ENCODE measurements at places on chromosomes 6 and 20.

DNA sequence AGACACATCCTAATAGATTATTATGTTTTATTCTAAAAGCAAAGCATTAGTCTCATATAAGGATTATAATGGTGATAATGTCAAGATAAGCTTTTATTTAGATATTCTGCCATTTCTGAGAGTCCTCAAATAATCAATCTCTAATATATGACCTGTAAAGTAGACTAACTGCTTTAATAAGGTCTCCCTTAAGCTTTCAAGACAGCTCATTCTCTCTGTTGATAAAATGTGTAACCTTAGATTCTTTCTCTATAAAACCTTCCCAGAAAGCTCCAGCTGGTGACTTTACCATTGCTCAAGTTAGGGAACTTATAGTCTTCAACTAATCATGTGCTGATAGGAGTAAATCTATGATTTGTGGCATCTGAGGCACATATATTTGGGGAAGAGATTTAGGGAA, 457.8 kb downstream of the MEI4 start:
- no peak for DNase-seq

GRCh38 chr20:51022803-51023616, at the start of gene KCNG1:
TSS of gene KCNG1 (minus strand) at chr20:51023107. CDS start at chr20:51010338, 12,769 bp downstream.
- peak; percentile 78 for DNase-seq

DNA sequence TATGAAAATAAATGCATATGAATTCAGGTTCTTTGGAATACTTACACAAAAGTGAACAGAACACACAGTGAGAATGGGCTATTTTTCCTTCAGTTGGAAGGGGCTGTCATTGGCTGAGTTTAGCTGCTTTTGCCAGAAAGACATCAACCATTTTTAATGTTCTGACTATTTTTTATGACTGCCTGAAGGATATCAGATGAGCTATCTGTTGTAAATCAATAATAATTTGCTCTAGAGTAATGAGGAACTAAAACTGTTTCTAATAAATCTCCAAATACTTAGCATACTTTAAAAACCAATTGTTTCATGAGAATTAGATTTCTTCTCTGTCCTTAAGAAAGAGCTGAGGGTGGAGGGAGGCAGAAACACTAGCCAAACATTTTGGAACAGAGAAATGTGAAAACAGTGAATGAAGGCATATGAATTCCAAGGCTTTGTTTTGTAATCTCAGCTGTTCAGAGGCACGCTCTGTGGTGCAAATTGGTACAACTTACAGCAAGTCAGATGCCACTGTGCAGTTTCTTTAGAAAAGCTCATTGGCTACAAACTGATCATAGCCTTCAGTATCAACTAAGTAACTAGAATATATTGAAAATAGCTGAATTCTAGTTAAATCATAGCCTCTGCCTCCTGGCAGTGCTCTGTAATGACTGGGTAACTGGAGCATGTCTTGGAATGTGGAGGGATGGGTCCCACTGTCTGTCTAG, 228.9 kb upstream of the JAG1 start:
- no peak for DNase-seq

GRCh38 chr6:5764401-5764955, 242.2 kb downstream of the NRN1 start:
- DNase-seq: no peak

DNA sequence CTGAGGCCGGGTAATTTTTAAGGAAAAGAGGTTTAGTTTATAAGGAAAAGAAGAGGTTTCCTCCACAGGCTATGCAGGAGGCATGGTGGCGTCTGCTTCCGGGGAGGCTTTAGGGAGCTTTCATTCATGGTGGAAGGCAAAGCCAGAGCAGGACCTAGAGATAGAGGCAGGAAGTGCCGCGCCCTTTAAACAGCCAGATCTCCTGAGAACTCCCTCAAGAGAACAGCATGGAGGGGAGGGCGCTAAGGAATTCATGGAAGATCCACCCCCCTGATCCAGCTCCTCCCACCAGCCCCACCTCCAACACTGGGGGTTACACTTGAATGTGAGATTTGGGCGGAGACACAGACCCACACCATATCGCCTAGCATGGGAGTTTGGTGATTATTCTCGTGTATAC, 13.9 kb upstream of the DACT2 start:
- no peak for DNase-seq

DNA sequence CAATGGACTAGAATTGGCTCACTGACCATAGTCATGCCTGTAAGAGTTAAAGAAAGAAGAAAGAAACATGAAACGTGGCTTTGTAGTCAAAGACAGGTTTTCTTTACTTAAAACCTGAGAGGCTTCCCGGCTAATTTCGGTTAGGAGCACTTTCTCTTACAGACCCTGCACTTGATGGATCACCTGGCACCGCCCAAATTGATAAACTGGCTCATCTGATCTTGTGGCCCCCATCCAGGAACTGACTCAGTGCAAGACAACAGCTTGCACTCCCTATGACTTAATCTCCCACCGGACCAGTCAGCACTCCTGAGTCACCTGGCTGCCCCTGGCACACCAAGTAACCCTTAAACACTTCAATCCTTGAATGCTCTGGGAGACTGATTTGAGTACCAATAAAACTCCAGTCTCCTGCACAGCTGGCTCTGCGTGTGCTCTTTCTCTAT, 12.3 kb downstream of the TMEM14B start:
- DNase-seq: no peak

- DNase-seq: no peak
These were observed 215.8 kb upstream of the CITED2 start for GRCh38 chr6:139590206-139590605.

GRCh38 chr20:62445553-62446340, 18.4 kb upstream of the RBBP8NL start:
- DNase-seq: no peak

DNA sequence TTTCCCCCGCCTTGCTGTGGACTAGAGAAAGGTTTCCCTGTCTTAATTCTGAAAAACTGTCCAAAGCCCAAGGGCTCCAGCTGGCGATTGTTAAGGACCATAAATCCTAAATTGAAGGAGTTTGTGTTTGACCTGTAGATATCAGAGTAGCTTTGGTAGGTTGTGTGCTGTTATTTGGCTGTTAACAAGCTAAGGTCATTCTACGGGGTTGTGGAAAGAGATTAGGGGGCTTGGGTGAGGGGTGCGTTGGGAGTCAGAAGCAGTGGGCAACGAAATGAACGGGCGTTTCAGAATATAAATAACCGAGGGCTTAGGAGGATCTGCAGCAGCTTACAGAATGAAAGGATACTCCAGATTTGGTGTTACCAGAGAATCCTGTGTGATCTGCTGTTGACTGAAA, 32.6 kb upstream of the BTN3A2 start:
- DNase-seq: no peak

DNA sequence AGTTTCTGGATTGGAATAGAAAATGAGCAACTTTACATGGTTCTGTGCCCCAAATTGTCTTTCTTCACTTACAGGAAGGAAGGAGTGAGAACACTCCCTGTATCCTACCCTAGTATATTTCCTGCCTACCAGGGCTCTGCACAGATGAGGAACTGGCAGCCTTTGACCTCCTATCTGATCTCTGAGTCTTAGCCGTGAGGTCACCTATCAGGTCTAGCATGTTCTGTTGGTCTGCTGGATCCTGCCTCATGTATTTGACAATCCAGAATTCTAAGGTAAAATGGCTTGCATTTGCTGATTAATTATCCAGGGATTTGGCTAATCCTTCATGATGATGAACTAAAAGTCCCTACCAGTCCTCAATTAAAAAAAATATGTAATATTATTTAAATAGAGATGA, 35.0 kb upstream of the TRAM2 start:
- no peak for DNase-seq

- DNase-seq: no peak
These were observed 116.6 kb downstream of the PTPRK start for GRCh38 chr6:128403618-128404444.

- no peak for DNase-seq
These were observed 6.3 kb downstream of the EBF4 start for GRCh38 chr20:2698912-2699311.

DNA sequence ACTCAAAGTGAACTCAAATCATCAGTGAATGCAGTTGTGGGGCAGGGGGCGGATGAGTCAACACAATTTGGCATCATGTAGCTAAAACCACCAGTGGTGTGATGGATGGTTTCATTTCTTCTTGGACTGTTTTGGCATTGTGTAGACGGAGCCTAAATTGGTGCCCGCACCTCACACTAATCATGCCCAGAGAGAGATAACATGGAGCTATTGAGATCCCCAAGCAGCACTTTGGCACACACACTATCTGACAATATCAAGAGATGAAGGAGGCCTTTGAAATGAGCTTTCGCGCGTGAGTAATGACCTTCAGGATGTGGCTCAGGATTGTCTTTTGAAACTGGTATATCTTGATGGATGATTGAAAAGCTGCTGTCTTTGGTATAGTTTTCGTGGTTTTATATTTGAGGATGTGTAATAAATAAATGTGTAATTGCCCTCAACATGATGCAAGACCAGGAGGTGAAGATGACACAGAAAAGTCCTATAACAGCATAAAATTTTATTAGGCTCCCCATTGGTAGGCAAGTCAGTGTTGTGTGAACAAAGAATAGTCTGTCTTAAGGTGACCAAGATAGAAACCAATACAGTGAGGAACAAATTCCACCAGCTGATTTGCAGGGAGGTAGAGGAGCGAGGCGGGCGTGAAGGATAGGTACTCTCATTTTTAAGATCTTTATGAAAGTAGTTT, 174.2 kb downstream of the TSHZ2 start:
- peak; percentile 74 for DNase-seq

- no peak for DNase-seq
These were observed 3.4 kb upstream of the PTK6 start for GRCh38 chr20:63540417-63541186.

DNA sequence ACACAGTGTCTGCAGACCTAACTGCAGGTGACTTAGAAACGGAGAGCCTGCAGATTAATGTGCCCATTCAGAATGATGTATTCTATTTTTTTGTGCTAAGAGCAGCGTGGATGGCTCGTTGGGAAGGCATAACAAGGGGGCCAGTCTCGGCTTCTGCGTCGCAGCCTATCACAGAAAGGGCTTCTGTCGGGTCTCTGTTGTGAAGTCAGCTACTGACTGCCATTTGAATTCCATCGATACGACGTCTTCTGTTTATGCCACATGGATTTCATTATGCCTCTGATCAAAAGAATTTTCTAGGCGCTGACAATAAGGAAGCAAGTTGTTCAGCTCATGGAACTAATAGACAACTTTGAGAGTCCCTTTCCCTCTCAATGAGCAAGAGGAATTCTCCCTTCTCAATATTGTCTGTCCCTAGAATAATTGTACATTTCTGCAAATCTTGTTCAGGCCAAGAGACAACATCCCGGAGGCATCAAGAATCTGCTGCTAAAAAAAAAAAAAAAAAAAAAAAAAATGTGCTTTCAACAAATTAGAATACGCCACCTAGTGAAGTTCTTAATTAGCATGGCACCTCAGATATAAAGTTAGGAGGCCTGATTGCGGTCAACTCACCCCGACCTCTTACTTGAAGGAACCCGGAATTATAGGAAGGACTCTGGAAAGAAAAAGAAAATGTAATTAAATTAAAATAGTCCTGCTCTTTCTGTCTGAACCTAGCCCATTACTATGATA, 223.9 kb downstream of the TSHZ2 start:
- DNase-seq: no peak

DNA sequence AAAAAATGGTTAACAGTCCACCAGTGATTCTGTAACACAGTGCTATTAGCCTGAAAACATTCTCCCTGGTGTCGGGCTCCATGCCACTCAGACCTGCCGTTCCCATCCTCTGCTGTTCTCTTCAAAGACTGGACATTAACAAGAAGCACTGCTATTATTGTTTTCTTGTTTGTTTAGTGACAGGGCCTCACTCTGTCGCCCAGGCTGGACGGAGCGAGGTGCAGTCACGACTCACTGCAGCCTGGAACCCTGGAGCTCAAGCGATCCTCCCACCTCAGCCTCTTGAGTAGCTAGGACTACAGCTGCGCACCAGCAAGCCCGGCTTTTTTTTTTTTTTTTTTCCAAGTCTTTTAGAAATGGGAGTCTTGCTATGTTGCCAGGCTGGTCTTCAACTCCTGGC, 9.6 kb downstream of the RMND1 start:
- no peak for DNase-seq

GRCh38 chr20:46539113-46539512, 11.3 kb downstream of the OCSTAMP start:
- DNase-seq: no peak

DNA sequence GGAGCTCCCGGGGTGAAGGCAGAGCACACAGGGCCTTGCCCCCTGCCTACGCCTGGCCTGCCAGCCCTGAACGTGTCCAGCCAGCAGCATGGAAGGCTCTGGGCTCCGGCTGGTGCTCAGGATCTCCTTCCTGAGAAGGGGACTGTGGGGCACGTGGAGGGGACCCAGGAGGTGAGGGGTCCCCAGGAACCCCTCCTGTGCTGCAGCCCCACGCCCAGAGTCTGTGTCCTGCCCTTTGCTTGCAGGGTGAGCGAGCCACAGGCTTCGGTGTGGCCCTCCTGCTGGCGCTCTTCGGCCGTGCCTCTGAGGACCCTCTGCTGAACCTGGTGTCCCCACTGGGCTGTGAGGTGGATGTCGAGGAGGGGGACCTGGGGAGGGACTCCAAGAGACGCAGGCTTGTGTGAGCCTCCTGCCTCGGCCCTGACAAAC, 22.3 kb downstream of the NPEPL1 start:
- DNase-seq: no peak

GRCh38 chr6:41181566-41181965, 18.6 kb upstream of the TREM2 start:
- DNase-seq: no peak
